ENCODE measurements at places on chromosomes 12 and 14.
A peak's percentile ranks its signal among the peaks of the same experiment; 100 is the strongest.

GRCh38 chr14:88005978-88006851 lies 1.3 kb downstream of the GPR65 start:
- no peak for DNase-seq

DNA sequence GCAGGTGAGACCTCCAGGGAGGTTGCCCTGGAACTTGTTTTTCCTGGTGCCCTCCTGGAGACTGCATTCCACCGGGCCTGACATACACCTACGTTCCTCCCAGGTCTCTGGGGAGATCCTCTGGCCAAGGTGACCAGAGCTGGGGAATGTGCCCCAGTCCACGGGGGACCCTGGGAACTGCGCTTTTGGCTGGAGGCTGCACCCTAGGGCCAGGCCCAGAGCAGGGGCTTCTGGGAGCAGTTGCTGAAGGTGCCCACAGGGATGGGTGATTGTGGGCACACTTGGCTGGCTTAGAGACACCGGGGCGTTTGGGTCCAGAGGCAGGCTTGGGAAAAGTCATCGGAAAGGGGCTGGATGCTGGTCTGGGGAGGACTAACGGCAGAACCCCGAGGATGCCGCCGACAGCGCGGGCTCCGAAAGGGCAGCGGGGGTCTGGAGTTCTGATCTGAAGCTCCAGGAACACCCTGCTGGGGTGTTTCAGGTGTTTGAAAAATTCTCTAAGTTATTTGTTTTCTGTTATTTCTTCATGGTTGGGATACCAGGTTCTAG lies 36.5 kb upstream of the TDRD9 start:
- DNase-seq = no peak

DNA sequence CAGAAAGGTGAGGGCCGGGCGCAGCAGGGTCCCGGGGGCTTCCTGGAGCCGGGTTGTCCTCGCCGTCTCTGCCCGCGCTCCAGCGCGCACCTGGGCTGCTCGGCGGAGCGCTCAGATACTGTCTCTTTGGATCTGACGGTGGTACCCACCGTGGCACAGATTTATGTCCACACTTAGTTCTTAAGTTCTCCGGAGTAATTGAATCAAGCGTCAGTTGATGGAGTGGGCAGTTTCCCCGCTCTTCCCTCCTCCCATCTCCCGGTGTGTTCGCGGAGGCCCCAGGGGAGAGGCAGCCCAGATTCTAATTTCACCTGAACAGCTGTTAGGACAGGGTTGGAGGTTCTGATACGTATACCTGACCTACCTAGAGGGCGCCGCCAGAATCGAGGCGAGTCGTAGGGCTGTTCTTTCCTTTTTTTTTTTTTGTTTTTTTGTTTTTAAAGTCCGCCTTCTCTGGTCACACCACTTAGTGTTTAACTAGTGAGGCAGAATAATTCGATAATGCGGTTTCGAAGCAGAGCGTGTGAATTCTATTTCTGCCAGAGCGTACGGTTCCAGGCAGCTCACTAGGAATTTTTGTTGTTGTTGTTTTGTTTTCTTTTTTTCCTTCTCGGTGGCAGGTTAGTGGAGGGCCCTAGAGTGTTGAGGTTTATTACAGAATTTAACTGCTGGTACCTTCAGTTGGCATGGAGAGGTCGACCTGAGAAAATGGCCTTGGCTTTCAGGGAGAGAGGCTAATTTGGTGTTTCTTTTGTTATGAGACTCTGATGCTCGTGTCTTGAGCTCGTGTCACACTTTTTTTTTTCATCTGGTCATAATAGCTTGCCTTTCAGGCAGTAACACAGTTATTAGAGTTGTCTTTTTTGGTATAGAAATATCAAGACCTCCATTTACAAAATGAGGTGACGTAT lies 22.3 kb upstream of the GNS start:
- DNase-seq = peak; percentile 22

GRCh38 chr12:131428091-131428685 lies 282.7 kb upstream of the SFSWAP start:
- no peak for DNase-seq

- no peak for DNase-seq
These were observed 7.6 kb upstream of the SPATS2 start for GRCh38 chr12:49359671-49360070.

DNA sequence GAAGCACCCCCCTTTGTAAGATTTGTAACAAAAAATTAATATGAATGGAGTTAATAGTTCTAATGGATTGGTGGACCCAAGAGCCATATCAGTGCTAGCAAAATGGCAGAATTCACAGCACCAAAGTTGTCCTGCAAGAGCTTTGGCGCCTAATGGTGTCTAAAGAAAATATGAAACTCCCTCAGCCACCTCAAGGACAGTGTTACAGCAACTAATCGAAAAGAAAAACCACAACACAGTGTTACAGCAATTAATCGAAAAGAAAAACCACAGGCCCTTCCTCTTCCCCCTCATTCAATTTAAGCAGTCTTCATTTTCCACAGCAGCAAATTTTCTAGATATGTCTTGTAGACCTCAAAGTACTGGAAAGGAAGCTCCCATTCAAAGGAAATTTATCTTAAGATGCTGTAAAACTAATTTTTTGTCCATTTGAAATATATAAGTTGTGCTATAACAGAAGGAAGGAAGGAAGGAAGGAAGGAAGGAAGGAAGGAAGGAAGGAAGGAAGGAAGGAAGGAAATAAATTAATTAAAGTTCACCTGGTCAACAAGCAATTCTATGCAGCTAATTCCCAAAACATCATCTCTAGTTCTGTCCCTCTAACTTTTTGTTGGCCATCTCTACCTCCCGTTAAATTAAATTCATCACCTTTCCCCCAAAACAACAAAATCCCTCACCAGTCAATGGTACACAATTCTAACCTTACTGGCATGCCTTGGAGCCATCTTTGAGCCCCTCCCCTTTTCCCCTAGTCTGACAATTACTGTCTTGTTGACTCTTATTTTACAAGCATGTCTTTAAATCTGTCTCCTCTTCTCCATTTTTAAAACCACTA lies 17.4 kb downstream of the LRP6 start:
- no peak for DNase-seq

- no peak for DNase-seq
These were observed 19.1 kb downstream of the SLC2A3 start for GRCh38 chr12:7916936-7917335.

DNA sequence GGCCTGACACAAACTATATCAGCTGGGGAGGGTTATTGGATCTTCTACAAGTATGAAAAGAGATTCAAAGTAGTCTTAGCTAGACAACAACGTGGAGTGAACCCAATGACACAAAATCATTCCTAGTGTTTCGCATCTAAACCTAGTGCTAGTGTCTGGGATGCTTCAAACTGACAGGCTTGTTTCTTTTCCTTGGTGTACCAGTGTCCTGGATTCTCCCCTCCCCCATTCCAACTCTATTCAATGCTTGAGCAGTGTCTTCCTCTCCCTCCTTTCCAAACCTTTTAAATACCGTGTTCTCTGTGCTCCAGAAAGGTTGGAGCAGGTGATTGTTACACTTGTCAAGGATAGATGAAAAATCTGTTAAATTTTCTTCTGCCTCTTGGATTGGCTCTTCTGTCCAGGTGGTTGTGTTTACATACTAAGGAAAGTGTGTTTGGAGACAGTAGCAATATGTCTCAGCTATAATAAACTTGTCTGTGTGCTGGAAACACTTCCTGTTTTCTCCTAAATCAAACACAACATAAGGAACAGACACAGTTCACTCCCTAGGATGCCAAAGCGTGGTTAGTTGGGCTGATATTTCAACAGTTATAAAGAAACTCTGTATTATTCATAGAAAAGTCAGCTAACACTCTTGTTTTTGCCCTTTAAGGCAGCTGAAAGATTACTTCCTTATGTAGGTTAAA lies 14.4 kb upstream of the GUCY2C start:
- no peak for DNase-seq

DNA sequence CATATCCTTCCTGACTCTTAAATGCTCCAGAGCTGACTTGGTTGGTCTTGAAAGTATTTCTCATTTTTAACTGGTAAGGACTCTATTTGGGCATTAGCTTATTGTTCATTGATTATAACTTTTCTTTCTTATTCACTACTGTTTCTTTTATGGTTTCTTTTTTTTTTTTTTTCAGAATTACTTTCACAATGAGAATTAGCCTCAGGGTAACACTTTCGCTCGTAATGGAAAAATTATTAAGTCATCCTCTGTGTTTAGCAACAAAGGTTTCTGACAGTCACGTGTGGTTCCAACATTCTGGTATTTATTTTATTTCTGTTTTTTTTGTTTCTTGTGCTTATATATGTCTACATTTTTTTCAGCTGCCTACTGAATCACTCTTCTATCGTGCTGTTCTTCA lies 80.0 kb downstream of the METTL25 start:
- no peak for DNase-seq

GRCh38 chr12:124408822-124409517 lies 114.1 kb downstream of the RFLNA start:
- no peak for DNase-seq
